ENCODE measurements at places on chromosomes 12 and 14. TPM values are rescaled to one million over a fixed set of nuclear protein-coding genes. Genes with fewer than 3 reads are reported as not detected.

Gene EML5
- total RNA-seq = 0.11 TPM

Gene CNTN1
- total RNA-seq = 0.16 TPM

Gene TWF1
- total RNA-seq = 19.0 TPM

Gene FOXG1
- total RNA-seq = not detected

Gene HOXC6
- not detected for total RNA-seq

Gene RNASE2
- 4.1 TPM for total RNA-seq

Gene MYF6
- not detected for total RNA-seq

Gene MYF5
- not detected for total RNA-seq

Gene FOXA1
- not detected for total RNA-seq

Gene EEA1
- 15.3 TPM for total RNA-seq

Gene ARF3
- 35.5 TPM for total RNA-seq

Gene SCFD1
- 28.6 TPM for total RNA-seq

Gene CBLN3
- 0.48 TPM for total RNA-seq

Gene MMP17
- 3.2 TPM for total RNA-seq

Gene AICDA
- not detected for total RNA-seq

Gene COL2A1
- not detected for total RNA-seq

Gene RAB15
- total RNA-seq = 69.0 TPM

Gene EIF2S3B
- total RNA-seq = not detected

Gene GALNT16
- 17.9 TPM for total RNA-seq

Gene PTCSC3
- not detected for total RNA-seq

Gene IL26
- not detected for total RNA-seq

Gene TSPAN8
- total RNA-seq = 2.2 TPM

Gene C14orf132
- total RNA-seq = 1.6 TPM

Gene PPFIA2
- total RNA-seq = 0.48 TPM

Gene KRT78
- not detected for total RNA-seq

Gene FOXJ2
- total RNA-seq = 19.9 TPM

Gene TMPRSS12
- not detected for total RNA-seq

Gene SCN8A
- 0.24 TPM for total RNA-seq

Gene RNF31
- 47.5 TPM for total RNA-seq

Gene CMKLR1
- 6.2 TPM for total RNA-seq

Gene RNU4-1
- not detected for total RNA-seq

Gene SELPLG
- 3.7 TPM for total RNA-seq

Gene TAS2R42
- total RNA-seq = not detected

Gene COCH
- 0.47 TPM for total RNA-seq

Gene MORN3
- total RNA-seq = 0.35 TPM

Gene RTRAF
- 75.4 TPM for total RNA-seq

Gene SLC5A8
- not detected for total RNA-seq

Gene FAM186B
- not detected for total RNA-seq

Gene KRT4
- not detected for total RNA-seq

Gene NTS
- total RNA-seq = 0.52 TPM

Gene NUBPL
- total RNA-seq = 17.8 TPM

Gene ACSM4
- not detected for total RNA-seq

Gene PPP1R1A
- total RNA-seq = 111 TPM

Gene TSPAN11
- 2.5 TPM for total RNA-seq

Measured in right atrium auricular region (tissue), 2 donors.